ENCODE measurements at places on chromosomes 13 and 19. TPM values are rescaled to one million over a fixed set of nuclear protein-coding genes. Genes with fewer than 3 reads are reported as not detected.

The ZNF45 gene
- 6.3 TPM for polyA plus RNA-seq

The COL5A3 gene
- 2.1 TPM for polyA plus RNA-seq

The IGFL2 gene
- polyA plus RNA-seq = 22.9 TPM

The EIF3K gene
- polyA plus RNA-seq = 170 TPM

The CYP4F11 gene
- not detected for polyA plus RNA-seq

The ZNF790 gene
- 4.0 TPM for polyA plus RNA-seq

The NCLN gene
- 94.2 TPM for polyA plus RNA-seq

The CRB3 gene
- polyA plus RNA-seq = 42.5 TPM

- no peak for DNase-seq
Measured at GRCh38 chr19:23384858-23385257, 10.4 kb downstream of the ZNF91 start.

- no peak for DNase-seq
Measured at GRCh38 chr19:51586103-51586728, 15.1 kb downstream of the ZNF175 start.

GRCh38 chr19:48378194-48378570, 13.2 kb downstream of the KDELR1 start:
- no peak for DNase-seq

- DNase-seq = peak; percentile 6
Measured at GRCh38 chr13:75135325-75135825, 346.6 kb downstream of the TBC1D4 start.

- no peak for DNase-seq
Measured at GRCh38 chr19:36136964-36137686, 2.7 kb upstream of the CAPNS1 start.

- no peak for DNase-seq
Measured at GRCh38 chr19:33435706-33436359, 62.3 kb downstream of the CEBPG start.

DNA sequence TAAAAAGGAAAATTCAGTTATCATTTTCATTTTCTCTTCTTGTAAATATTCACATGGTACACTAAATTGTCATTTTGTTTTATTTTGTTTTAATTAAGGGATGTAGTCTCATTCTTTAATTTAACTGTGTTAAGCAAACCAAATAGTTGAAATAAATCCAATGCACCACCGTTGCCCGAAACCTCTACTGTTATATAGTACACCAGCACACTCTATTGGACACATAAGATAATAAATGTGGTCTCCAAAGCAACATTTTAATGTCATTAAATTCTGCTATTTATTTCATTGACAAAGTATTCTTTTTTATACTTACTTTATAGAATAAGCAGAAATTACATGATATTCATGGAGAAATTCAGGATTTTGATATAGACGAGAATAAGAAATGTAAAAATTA, 156.4 kb upstream of the FREM2 start:
- peak; percentile 15 for DNase-seq

GRCh38 chr19:48994035-48994386, 324 bp downstream of the RUVBL2 start:
- no peak for DNase-seq

DNA sequence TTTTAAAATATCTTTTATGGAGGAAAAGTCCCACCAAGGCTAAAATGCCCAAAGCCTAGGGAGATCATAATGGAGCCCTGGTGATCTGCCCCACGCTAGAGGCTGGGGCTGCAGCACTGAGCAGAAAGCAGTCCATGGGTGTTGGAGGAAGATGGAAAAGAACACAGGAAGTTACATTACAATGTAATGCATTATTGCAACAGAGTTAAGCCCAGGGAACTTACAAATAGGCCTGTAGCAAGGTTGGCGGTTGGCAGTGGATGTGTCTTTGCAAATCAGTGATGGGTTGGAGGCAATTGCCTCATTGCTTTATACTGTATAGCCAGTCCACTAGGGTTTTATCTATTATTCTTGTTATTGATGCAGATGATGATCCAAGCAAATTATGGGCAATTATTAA, 399.9 kb downstream of the NDFIP2 start:
- DNase-seq = no peak

DNA sequence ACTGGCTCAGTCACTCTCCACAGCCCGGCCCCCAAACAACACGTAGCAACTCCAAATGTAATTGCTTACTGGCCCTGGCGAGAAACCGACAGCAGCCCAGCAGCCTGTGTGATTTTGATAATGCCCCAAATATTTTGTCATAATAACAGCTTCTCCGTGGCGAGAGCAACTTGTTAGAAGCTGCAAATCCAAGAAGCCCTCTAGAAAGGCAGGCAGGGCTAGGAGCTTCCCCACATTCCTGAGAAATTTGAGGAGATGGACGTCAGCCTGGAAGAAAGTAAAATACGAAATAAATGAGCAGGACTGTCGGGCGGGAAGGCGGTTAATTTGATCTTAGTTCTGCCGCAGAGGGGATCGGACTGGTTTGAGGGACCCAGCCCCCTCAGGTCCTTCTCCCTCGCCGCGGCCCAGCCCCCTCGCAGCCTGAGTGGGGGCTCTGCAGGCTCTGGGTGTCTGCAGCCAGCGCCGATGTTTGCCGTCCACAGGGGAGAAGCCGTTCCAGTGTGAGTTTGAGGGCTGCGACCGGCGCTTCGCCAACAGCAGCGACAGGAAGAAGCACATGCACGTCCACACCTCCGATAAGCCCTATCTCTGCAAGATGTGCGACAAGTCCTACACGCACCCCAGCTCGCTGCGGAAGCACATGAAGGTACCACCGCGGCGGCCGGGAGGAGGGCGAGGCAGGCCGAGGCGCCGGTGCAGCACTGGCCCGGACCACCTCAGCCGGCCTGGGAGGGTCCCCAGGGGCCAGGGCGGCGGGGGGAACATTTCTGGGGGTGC, 3.1 kb downstream of the ZIC2 start:
- DNase-seq = peak; percentile 14

- peak; percentile 99 for DNase-seq
Measured at GRCh38 chr19:58554494-58555368, at the start of gene CHMP2A. TSS of gene CHMP2A (minus strand) at chr19:58555105. CDS start at chr19:58554212, 893 bp downstream.

GRCh38 chr13:49667773-49668172, 23.5 kb downstream of the EBPL start:
- no peak for DNase-seq

DNA sequence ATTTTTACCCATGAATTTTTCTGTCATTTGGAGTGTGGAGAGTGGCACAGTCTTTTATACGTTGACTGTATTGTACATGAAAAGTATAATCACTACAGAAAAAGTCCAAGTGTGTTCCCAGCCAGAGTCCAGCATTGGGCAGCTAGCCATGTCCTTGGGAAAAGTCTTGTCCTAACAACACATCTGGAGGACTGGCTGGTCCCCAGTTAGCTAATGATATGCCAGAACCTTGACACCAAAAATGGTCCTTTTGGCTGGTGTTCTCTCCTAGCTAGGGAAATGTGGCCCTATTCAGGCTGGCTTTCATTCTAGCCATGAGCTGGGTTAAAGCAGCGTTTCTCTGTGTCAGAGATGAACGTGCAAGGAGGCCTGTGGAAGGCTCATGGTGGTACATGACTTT, 98.9 kb downstream of the ESD start:
- no peak for DNase-seq

- DNase-seq = no peak
Measured at GRCh38 chr19:30817965-30818567, 445.9 kb downstream of the ZNF536 start.

GRCh38 chr19:58350001-58350861, 3.1 kb downstream of the A1BG start:
- no peak for DNase-seq

GRCh38 chr19:9178901-9179300, at the start of gene OR7D2:
TSS of gene OR7D2 (plus strand) at chr19:9178979. CDS start at chr19:9185782, 6,803 bp downstream.
- no peak for DNase-seq

GRCh38 chr19:58572818-58573657, at the start of gene MZF1:
TSS of gene MZF1 (minus strand) at chr19:58573335. CDS start at chr19:58571389, 1,946 bp downstream.
- DNase-seq = peak; percentile 100

DNA sequence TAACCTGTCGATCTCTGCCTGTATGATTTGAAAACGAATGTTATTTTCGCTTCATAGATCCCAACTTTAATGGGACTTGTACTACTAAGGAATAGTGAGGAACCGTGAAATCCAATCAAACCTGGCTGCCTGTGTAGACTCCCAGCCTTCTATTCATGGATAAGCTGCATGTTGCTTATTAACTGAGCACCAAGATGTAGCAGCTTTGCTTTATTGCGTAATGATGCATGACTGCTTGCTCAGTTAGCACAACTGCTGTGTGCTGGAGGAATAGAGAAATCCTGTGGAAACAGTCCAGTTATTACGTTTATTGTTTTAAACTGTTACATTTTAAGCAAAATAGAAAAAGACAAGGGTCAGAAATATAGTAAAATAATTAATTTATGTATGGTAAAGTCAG, 108.2 kb downstream of the SHISA2 start:
- DNase-seq = peak; percentile 58

GRCh38 chr19:16661480-16662034, 618 bp downstream of the TMEM38A start:
- peak; percentile 24 for DNase-seq

- DNase-seq = peak; percentile 81
Measured at GRCh38 chr13:51584731-51585672, 740 bp downstream of the WDFY2 start.

GRCh38 chr13:85386424-85386823, 412.8 kb downstream of the SLITRK6 start:
- no peak for DNase-seq

GRCh38 chr13:71359641-71360040, 507.4 kb downstream of the DACH1 start:
- no peak for DNase-seq

- DNase-seq = no peak
Measured at GRCh38 chr13:44474122-44474910, 100.7 kb downstream of the SERP2 start.

Measured in hepatocyte (in vitro differentiated cells).